NCI-H446 (cell line): ENCODE measurements at places on chromosomes 13 and 19.

GRCh38 chr19:56139847-56140582, 1.1 kb upstream of the ZNF444 start:
- DNase-seq, result no peak

- no peak for DNase-seq
These were observed 20.0 kb downstream of the GARRE1 start for GRCh38 chr19:34274284-34274826.

DNA sequence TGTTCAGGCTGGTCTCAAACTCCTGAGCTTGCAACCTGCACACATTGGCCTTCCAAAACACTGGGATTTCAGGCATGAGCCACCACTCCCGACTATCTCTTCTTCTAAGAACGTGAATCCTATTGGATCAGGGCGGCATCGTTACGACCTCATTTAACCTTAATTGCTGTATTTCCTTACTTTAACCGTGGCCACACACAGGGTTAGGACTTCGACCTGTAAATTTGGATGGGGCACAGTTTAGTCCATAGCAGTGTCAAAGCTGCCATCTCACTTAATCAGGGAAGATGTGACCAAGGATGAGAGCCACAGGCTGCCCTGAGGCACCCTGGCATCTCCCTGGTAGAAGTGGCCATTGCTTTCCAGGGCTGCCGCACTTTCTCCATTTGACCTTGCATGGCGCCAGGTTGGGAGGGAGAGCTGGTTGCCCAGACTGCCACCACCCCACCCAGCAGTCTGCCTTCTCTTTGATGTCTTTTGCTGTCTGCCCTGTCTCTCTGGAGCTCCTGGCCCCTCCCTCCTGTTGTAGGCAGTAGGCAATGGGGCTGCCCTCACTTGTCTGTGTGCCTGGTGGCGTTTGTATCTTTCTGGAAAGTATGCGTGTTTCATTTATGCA, 141.3 kb upstream of the RNF113B start:
- no peak for DNase-seq

GRCh38 chr13:112960706-112961105, 8.3 kb upstream of the MCF2L start:
- no peak for DNase-seq

DNA sequence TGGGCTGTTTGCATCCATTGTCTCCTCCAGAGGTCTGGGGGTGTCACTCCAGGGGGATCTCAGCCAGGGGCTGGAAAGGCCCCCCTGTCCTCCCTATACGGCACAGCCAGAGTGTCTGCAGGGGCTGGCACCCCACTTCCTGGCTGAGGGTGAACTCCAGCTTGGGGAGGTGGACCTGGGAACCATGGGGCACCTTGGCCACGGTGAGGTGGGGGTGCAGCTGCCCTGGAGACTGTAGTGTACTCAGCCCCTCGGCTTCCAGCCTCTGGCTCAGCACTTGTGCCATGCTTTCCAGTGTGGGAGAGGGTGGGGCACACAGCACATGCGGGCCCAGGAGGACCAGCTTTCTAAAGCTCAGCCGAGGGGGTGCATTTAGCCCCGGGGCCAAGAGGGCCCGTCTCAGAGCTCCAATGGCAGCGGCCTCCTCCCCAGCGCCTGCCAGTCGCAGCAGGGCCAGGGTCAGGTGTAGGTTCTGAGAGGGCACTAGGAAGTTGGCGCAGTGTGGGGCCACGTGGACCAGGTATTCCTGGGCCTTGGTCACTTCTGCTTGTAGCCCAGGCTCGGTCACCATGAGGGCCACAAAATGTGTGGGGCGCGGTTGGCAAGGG, 1.4 kb downstream of the LENG9 start:
- DNase-seq, result no peak

DNA sequence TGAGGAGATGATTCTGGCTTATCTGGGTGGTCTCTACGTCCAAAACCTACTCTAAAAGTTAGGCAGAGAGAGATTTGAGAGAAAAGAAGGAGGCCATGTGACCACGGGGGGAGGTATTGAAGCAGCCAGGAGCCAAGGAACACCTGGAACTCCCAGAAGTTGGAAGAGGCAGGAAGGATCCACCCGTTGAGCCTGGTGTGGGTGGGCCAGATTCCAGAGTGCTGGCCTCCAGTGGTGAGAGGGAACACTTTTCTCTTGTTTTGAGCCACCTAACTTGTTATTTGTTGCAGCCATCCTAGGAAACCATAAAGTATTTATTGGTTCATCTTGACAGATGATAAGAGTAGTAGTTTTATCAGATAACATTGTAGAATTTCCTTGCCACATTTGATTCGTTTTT, 396.9 kb downstream of the MYO16 start:
- DNase-seq, result no peak

GRCh38 chr13:71030784-71031183, 836.2 kb downstream of the DACH1 start:
- no peak for DNase-seq

DNA sequence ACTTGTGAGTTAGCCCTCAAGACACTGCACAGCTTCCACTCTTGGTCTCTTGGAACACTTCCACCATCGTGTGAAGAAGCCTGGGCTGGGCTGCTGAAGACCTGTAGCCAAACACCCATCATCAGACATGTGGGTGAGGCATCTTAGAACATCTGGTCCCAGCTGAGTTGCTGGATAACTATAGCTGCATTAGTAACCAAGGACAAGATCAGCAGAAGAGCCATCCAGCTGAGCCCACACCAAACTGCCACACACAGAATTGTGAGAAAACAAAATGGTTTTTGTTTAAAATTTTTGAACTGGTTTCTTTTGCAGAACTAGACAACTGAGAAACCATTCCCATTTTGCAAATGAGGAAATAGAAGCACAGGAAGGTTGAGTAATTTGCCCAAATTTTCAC, 56.2 kb downstream of the CCNE1 start:
- no peak for DNase-seq

DNA sequence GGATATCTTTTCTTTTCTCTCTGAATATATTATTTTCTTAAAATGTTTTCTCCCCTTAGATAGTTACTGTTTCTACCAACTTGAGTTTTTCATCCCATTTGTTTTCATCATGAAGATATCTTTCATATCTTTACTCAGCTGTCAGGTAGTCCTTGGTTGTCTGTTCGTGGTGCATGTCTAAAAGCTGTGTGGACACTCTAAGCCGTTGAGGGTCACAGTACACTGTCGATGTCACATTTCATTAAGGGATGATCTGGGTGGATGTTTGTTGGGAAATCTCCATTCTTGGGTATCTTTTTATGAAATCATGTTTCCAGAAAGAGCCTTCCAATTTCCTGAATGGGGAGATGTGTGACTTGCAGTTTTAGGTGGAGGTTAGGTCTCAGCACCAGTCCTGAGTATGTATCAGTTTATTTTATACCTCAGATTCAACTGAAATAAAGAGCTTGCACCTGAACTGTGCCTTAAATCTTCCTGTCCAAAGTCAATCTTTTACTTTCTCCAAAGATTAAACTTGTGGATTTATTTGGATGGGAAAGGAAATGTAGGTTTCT, 23.2 kb downstream of the ZMYM2 start:
- DNase-seq, result no peak

- DNase-seq, result no peak
These were observed 7.6 kb downstream of the LGALS4 start for GRCh38 chr19:38805180-38805579.
